ENCODE measurements at places on chromosomes 2 and 18. TPM values are rescaled to one million over a fixed set of nuclear protein-coding genes. Genes with fewer than 3 reads are reported as not detected.

GRCh38 chr2:233044974-233045605 is 12.6 kb downstream of the NEU2 start:
- DNase-seq: no peak

DNA sequence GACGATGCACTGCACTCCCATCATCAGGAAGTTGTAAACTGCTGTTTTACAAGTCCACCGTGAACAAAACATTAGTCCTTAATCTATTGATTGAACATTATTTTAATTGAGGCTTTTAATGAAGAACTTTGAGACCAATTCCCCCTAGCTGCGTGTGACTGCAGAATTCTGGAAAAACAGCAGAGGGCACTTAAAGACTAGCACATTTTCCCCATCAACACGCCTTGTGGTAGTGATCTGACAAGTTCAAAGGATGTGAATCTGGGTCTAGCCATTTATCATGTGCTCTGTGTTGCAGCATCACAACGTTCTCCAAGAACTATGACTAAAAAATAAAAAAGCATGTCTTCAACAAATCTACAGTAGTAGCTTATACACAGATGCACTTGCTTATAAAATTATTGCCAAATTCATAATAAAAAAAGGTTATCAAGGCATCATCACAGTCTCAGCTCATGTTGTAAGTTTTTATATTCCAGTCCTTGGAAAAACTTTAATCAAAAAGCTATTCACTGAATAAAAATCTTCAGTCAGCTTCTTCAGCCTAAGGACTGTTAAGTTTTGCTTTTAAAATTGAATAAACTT is 35.8 kb downstream of the SKOR2 start:
- DNase-seq: peak; percentile 61

DNA sequence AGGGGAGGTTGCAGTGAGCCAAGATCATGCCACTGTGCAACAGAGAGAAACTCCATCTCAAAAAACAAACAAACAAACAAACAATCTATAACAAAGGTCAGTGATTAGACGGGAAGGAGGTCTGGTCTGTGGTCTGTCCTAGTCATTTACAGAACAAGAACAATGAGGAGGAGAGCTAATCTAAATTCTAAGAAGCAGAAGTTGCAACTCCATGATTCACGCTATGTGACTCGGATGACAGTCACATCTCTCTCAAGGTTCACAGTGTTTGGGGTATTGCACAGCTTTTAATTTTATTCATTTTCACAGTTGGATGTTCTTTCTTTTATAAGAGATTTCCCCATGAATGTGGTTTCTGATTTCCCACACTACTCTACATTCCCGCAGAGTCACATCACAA is 218.7 kb upstream of the PIEZO2 start:
- no peak for DNase-seq

GRCh38 chr2:220704810-220705209 is 867.3 kb downstream of the EPHA4 start:
- DNase-seq: no peak

DNA sequence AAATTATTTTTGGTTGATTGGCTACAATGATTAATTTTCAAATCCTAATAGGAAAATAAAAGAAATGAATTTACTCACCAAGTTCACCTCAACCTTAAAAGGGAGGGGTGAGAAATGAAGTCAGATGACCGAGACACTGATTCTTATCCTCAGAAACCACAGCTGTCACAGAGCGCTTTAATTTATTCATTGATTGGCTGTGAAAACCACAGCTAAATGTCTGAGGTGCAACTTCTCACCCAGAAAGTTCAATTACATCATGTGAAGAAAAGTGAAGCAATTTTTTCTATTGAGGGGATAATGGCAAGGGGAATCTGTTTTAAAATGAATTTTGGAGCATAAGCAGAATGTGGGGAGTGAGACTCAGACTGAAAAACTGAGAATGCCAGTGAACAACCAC is 128.4 kb downstream of the RNF152 start:
- DNase-seq: no peak

- no peak for DNase-seq
Observed at GRCh38 chr2:220528180-220528675, 900.8 kb downstream of the SLC4A3 start.

THAP4 gene
- 27.5 TPM for total RNA-seq

All from tongue (tissue), 3 donors.